Activated naive CD8-positive, alpha-beta T cell treated with anti-CD3 and anti-CD28 coated beads, Interleukin-2, amount 10 ng/mL, durations not matched to agents 7 days and 5 days (primary cell): ENCODE measurements at places on chromosomes 2 and 18. TPM values are rescaled to one million over a fixed set of nuclear protein-coding genes. Genes with fewer than 3 reads are reported as not detected.

The C2orf66 gene
- total RNA-seq = 0.17 TPM

The DARS1 gene
- total RNA-seq = 118 TPM

The MBD2 gene
- 96.3 TPM for total RNA-seq

The CPO gene
- total RNA-seq = not detected

The GAREM2 gene
- 4.1 TPM for total RNA-seq

The AQP4 gene
- total RNA-seq = not detected

The IL36RN gene
- not detected for total RNA-seq

The SCYGR4 gene
- not detected for total RNA-seq

The MALT1 gene
- total RNA-seq = 68.6 TPM

DNA sequence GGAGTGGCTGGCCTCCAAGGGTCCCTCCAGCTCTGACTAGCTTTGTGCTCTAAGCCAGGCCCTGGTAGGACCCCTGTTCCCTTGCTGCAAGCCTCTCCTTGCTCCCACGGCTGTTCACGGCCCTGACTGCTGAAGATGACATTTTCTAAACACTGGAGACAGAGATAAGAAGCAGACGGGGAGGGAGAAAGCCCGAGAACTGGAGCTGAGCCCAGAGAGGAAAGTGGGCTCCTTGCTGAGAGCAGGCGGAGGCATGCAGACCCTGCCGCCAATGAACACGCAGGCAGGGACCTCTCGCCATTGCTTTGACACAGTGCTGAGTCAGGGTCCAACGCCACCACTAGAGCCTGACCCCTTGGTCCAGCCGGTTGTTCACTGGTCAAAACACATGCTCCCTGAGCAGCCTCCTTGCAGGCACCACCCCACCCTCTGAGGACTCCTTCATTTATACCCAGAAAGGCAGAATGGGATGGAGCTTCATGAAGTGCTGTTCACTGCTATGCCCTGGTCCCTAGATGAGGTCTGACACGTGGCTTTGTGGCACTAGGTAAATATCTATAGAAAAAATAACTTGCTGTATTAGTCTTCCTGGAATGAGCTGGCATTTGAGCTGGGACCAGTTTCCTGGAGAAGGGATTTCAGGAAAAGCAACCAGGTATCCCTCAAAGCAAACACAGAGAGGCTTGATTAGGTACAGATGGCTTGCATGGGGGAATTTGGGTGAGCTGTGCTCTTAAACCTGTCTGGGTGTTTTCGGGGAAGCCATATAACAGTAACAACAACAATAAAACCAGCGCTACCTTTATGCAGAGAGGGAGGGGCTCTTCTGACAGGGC, 65.7 kb downstream of the MCFD2 start:
- DNase-seq = no peak

DNA sequence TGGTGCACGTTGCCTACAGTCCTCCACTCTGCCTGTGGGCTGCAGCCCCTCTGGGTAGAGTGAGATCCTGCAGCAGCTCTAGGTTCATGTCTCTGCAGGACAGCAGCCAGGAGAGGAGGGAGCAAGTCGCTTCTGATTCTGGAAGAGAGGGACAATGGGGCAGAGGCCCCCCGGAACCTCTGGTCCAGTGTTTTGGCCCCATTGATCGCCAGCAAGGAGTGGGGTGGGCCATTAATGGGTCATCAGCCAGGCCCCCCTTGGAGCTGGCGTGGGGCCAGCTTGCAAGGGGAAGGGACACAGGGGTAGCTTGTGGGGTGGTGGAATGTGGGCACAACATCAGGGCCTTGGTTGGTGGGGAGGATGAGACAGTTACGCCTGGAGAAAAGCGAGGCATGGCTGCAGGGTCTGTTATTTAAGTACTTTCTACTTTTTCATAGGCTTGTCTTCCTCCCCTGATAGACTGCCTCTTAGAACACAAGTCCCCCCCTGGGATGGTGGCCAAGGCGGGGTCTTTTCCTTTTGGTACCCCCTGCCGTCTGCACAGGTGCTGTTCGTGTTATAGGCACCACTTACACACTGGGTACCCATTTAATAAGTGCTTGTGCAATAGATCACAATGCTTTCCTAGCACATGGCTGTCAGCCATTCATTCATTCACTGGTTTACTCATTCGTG, 44.6 kb downstream of the INHBB start:
- peak; percentile 11 for DNase-seq

DNA sequence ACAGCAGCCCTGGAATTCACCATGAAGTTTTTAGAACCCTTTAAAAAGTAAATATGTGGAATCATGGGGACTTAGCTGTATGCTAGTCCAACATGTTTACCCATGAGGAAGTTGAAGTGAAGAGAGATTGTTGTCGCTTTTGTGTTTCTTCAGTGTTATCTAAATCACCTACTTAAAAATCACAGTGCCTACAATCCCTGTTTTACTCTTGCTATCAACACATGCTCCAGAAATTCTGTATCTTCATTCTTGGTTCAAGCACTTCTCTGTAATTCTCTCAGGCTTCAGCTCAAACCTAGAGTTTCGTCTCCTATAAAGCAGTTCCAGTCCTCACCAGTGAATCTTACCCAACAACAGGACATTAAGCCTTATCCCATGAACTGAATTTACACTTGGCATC, 30.5 kb upstream of the CHMP1B start:
- no peak for DNase-seq

- no peak for DNase-seq
These were observed 97.0 kb upstream of the RAB6C start for GRCh38 chr2:129882476-129882875.

DNA sequence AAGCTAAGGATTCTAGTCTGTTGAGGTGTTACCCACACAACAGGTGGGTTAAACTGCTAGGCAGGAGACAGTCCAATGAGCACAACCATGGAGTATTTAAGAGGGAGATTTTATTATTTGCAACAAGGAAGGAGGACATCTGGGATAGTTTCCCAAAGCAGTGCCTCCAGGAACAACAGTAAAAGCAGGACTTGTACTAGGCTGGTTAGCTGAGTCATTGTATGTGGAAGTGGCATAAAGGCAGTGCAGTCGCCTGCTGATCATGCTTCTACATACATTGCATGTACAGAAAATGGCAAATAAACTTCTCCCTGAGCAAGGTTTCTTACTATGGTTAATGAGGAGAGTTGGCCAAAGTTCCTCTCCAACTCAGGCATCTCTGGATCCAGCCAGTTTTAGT, 46.1 kb upstream of the CYTIP start:
- DNase-seq = no peak

DNA sequence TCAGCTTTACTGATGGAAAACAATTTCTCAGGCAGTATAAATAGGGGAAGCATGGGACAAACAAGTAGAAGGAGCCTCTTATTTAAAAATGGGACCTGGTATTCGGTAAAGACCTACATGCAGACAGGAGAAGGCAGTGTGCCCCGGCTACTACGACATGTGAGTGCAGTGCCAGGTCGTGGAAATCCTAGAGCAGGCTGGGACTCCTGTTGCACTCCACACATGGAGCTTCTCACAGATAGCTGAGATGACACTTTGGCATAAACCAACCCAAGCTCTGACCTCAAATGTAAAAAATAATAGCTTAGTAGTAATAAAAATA, 885 bp upstream of the DSEL start:
- DNase-seq = no peak

GRCh38 chr2:7180638-7181370, 263.6 kb downstream of the RNF144A start:
- DNase-seq = no peak

- DNase-seq = no peak
These were observed 26.6 kb upstream of the DLX1 start for GRCh38 chr2:172058660-172059059.

DNA sequence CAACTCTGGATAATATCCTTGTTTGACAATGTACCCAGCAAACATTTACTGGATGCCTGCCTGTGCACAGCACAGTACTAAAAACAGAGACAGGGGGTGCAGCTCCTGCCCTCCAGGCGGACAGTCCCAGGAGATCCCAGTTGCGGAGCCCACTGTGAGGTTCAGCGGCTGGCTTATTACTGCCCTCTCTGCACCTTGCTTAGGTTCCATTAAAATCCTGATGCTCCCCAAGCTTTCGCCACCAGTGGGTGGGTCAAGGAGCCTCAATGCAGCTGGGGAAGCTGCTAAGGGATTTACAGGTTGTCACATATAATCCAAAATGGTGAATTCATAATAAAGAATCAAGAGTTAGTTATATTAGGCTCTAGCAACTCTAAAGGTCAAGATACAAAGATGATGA, 38.3 kb downstream of the CRACDL start:
- no peak for DNase-seq

DNA sequence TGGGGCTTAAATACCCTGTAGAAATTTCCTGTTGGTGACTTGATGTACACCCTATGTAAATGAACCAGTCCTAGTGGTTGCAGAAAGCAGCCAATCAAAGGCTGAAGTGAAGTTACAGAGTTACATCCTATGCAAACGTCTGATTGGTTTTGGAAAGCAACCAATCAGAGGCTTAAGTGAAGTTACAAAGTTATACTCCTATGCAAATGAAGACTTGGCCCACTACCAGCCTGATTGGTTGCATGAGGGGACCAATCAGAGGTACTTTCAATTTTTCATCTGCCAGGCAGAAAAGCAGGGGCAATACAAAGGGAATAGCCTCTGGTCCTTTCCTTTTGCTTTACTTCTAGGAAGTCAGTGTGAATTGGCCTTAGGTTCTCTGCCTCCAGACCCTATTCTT, 13.6 kb upstream of the ZNF397 start:
- no peak for DNase-seq

DNA sequence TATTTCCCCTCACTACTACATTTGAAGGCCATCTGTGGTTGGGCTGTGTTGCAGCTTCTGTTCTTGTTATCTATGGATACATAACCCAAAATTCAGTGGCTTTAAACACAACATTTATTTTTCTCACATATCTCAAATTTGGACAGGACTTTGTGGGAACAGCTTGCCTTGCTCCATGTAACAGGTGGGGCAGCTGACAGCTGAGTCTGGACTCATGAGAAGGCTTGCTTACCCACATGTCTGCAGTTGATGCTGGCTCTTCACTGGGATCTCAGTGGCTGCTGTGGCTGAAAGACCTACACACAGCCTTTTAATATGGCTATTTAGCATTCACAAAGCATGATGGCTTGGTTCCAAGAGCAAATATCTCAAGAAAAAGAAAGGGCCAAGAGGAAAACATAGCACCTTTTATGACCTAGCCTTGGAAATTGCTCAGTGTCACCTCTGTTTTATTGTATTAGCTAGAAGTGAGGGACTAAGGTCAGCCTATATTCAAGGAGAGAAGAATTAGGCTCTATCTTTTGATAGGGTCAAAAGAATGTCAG, 296.8 kb upstream of the ZNF521 start:
- DNase-seq = no peak

DNA sequence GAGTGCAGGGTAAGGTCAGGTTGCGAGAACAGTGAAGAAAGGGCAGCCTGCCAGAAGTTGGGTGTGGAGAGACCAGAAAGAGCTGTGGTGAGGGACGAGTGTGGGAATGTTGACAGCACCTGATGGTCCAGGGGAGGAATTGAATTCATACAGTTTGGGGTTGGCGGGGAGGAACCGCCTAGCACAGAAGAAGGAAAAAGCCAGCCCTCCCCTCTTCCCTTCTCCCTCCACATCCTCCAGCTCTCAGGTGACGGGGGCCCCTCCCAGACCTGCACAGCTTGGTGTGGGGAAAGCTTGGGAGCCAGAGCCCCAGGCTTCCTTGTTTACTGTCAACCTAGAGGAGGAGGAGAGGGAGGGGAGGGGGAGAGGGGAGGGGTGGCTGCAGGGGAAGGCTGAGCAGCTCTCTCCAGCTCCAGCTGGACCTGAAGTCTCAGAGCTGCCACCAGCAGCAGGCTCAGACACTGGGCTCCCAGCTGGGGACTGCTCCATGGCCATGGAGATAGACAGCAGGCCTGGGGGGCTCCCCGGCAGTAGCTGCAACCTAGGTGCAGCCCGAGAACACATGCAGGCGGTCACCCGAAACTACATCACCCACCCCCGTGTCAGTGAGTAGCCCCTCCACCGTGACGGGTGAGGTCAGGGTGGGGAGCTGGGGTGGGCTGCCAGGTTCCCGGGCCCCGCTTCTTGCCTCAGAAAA, at the start of gene ATP6V1B1:
ATP6V1B1 (plus strand) TSS at position 433 of the 697 bp plus-strand sequence; CDS start at position 488, 55 bp downstream.
- DNase-seq = no peak

DNA sequence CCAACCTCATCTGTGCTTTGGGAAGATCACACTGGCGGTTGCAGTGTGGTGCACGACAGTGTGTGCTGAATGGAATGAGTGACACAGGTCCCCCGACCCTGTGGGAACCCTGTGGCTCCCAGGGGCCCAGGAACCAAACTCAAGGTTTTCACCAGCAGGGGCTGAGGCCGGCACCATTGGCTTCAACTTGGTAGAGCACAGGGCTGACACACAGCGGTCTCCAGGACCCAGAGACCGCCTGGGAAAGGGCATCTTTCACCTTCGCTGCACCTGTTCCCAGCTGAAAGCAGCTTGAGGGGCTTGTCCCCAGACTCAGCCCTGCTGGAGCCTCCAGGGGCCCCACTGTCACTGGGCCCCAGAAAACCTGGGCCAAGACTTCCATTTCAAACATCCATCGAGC, 59.0 kb upstream of the ODC1 start:
- no peak for DNase-seq
